ENCODE measurements at places on chromosomes 3 and 15.

DNA sequence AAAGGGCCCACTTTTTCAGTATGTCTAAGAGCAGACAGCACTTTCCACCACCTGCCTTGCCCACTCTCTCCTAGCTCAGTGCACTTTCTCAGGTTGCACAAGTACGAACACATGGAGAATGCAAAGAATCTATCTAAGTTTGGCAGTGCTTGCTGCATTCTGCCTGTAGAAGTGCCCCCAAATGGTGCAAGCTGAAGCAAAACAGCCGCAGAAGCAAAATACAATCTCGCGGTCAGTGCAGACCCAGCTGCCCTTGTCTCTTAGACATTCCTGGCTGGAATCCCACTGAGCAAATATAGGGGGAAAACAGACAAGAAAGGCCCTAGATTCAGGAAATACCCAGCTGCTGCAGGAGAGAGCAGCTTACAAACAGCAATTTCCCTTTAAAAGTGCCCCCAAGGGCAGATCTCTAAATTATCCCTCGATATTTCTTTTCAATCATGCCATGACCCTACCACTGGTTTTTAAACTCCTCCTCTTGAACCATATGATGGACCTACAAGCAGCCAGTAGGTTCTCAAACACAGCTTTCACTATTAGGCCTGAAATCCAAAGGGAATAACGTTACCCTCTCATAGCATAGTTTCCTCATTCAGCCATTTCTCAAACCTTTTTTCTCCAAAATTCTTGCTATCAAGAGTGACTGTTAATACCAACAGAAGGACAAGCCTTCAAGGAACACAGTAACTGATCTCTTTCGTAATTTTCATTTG, 67.0 kb downstream of the TNIK start:
- DNase-seq: no peak

GRCh38 chr3:100401674-100402041, 319 bp downstream of the LNP1 start:
- DNase-seq: no peak

DNA sequence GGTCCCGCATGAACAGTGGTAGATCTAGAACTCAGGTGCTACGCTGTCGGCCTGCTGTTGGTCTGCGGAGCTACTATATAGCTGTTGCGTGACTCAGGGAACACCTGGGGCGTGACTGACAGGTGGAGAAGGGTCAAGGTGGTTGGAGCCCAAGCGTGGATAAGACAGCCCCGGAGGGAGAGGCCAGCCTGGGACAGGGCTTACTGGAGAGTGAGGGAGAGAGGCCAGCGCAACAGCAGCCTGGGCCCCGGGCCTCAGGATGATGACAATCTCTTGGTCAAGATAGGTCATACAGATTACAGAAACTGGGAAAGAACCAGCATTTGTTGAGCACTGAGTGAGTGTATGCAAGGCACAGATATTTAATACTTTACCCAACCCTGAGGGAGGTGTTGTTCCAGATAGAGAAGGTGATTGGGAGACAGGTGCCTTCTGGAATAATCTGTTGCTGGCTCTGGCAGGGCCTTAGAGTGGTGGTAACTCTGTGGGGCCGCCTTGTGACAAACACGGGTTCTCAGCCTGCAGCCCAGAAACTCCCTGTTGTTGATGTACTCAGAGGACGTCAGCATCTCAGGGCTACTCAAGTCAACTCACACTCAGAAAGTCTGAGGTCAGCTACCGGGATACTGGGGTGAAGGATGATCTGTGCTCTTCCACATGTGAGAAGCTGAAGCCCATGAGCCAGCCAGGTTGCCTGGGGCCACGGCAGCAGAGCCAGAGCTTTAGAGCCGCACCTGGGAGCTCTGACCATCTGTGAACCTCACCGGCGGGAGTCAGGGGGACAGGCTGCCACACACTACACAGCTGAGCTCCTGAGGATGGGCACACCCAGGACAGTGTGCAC, 265.4 kb upstream of the HES1 start:
- DNase-seq: no peak

- no peak for DNase-seq
Observed at GRCh38 chr3:110576960-110577359, 494.7 kb upstream of the NECTIN3 start.

- no peak for DNase-seq
Observed at GRCh38 chr3:16112910-16113504, 61.5 kb upstream of the GALNT15 start.

DNA sequence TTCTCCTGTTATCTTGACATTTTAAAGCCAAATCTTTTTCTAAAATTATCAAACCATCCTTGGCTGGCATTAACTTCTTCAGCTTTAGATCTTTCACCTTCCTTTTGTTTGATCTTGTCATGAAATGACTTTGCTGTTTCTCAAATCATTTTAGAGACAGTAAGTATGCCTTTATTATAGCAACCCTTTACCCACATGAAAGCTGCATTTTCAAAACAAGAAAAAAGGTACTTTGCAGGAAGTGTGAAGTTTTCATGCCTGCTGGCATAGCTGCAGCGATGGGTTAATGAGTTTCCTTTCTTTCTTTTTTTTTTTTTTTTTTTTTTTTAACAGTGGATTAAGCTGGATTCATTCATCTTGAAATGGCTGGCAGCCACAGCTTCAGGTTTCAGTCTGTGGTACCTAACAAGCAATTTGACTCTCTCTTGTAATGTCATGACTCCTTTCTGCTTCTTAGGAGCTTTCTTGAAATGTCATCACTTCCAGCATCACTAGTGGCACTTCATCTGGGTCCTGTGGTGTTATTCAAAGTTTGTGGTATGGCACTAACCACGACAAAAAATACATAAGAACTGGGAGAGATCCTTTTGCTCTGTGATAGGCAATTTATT, 18.8 kb downstream of the SLC25A26 start:
- no peak for DNase-seq
